ENCODE measurements at places on chromosomes 3 and 15.
A peak's percentile ranks its signal among the peaks of the same experiment; 100 is the strongest.

DNA sequence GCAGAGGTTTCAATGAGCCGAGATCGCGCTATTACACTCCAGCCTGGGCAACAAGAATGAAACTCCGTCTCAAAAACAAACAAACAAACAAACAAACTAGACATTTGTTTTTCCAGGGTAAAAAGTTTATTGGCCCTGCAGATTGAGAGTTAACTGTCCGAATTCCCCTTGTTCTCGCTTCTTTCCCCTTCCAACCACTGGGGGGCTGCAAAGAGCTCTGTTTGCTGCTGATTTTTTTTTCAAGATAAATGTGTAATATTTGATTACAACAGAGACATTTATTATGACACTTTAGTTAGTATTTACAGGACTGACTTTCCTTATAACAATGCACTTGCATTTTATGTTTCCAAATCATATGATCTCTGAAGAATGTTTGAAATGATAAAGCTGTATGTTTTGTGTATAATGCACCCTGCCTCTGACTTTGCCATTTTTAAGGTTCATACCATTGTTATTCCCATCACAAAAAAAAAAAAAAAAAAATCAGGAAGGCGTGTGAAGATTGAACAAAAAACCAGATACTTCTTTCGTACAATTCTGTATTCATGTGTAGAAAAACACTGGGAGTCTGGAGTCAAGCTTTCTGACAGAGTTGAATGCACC is 2.8 kb downstream of the CLSTN2 start:
- peak; percentile 8 for DNase-seq

DNA sequence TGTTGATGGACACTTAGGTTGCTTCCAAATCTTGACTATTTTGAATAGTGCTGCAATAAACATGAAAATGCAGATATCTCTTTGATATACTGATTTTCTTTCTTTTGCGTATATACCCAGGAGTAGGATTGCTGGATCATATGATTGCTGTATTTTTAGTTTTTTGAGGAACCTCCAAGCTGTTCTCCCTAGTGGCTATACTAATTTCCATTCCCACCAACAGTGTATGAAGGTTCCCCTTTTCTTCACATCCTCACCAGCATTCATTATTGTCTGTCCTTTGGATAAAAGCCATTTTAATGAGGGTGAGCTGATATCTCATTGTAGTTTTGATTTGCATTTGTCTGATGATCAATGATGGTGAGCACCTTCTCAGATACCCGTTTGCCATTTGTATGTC is 12.5 kb downstream of the PATL2 start:
- no peak for DNase-seq

- DNase-seq: no peak
These were observed 21.3 kb downstream of the LRIG1 start for GRCh38 chr3:66479532-66479947.

DNA sequence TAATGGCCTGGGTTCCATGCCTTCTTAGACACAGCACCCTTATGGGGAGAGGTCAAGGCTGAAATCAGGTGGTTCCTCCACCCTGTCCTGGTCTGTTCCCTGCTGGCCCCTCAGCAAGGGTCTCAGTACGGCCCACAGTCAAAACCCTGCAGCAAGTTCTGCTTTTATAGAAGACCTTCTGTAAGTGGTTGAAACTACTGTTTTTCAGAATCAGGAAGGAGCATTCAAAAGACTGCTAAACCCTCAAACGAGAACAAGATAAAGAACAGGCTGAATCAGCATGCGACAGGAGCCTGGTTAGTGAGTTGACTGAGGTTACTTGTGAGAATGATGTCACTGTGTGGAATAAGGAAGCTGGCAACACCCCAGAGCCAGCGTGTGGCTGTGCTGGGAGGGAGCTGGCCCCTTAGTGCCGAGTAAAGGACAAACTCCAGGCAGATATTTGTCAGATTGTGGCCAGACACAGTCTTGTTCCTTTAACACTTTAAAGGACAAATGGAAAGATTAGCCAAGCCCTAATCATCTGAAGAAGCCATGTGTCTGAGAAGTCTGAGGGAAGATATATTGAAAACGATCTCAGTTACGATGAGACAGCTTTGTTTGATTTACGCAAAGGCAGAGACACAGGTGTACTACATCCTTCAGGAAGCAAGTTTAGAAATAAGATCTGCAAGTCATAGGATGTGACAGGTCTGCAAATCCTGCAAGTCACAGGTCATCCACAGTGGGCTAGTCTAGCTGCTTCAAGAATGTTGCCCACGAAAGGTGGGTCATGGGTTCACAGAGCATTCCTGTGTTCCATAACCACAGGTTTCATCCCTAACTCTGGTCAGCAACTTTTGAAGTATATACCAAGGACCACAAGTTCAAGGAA is 54.0 kb downstream of the B3GNT5 start:
- DNase-seq: peak; percentile 54

- DNase-seq: no peak
These were observed 104.6 kb upstream of the SLC6A6 start for GRCh38 chr3:14297784-14298236.

- no peak for DNase-seq
These were observed 52.5 kb upstream of the LINGO1 start for GRCh38 chr15:77685082-77685815.

DNA sequence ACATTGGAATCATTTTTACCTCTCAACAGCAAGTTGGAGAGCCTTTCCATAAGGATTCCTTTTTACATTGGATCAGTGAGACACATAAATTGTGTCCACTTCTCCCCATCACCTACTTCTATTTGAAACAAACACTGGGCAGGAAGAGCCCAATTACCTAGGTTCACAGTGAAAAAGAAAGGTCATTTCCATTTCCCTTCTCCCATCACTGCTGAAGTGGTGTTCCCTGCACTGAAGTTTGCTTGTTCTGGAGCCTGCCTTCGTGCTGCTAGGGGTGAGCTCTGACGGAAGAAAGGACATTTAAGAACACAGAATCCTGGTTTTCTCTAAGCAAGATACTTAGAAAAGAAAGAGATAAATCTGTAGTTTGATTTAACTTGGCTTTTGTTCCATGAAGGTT is 123.8 kb upstream of the ZBTB20 start:
- no peak for DNase-seq

GRCh38 chr3:53192608-53193007 is 31.6 kb downstream of the PRKCD start:
- no peak for DNase-seq

GRCh38 chr15:62998262-62998890 is 44.2 kb upstream of the TPM1 start:
- DNase-seq: no peak

DNA sequence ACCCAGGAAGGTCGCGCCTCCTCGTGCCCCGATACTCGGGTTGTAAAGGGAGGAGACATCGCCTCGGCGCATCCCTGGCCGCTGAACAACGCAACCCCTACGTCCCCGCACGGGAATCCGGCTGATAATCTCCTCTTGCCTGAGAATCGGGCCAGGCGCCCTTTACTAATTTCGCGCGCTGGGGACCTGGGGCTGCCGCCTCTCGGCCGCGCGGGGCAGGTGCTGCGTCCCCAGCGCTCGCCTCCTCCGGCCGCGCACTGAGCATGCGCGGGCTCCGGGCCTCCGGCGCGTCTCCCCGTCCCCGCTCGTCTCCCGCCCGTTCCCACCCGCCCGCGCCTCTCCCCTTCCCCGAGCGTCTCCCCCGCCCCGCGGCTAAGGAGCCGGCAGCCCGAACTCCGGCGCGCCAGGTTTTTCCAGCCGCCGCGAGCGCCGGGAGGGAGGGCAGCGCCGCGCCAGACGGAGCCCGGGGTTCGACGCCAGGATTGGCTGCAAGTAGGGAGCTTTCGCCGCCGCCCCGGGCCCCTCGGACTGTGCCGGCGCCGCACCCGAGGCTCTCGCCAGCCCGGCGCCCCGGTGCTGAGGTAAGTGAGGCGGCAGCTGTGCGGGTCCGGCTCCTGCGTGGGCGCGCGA is at the start of gene CNTN4:
Gene CNTN4 (plus strand): TSS at position 469 of the 630 bp plus-strand sequence.
- no peak for DNase-seq

DNA sequence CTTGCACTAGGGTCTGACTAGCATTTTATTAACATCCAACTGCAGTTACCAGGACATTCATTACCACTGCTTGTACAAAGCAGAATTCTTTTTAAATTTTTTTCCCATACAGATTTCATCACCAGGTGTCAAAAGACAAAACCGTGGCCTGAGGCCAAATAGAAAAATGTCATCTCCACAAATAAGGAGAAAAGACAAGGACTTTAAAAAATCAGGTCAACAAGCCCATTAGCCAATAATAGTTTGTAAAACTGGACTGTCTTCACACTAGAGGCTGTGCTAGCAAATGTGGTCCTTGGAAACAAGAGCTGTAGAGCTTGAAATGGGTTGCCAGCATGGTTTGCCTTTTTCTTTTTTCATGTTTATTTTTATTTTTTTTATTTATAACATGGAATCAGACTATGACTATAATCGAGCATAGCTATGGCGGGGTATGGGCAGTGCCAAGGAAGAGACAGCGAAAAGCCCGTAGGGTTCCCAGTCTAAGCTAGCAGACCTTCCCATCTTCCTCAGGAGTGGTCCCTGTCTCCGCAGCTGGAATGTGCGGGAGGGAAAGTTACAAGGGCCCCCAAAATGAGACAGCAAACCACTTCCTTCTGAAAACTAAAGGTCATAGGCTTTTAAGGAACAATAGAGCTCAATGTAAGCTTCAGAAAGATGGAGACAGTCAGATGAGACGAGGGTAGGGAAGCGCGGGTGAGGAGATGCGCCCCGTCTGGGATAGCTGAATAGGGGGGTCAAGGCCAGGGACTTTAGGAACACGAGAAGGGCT is 1.5 kb downstream of the PTPN9 start:
- no peak for DNase-seq
